Activated CD4-positive, alpha-beta T cell treated with anti-CD3 and anti-CD28 coated beads, Interleukin-2, amount 50 U/mL, for 1 hour (primary cell): ENCODE measurements at places on chromosomes 6 and 20.

- DNase-seq, result no peak
Observed at GRCh38 chr6:166697113-166697512, 70.1 kb upstream of the RPS6KA2 start.

DNA sequence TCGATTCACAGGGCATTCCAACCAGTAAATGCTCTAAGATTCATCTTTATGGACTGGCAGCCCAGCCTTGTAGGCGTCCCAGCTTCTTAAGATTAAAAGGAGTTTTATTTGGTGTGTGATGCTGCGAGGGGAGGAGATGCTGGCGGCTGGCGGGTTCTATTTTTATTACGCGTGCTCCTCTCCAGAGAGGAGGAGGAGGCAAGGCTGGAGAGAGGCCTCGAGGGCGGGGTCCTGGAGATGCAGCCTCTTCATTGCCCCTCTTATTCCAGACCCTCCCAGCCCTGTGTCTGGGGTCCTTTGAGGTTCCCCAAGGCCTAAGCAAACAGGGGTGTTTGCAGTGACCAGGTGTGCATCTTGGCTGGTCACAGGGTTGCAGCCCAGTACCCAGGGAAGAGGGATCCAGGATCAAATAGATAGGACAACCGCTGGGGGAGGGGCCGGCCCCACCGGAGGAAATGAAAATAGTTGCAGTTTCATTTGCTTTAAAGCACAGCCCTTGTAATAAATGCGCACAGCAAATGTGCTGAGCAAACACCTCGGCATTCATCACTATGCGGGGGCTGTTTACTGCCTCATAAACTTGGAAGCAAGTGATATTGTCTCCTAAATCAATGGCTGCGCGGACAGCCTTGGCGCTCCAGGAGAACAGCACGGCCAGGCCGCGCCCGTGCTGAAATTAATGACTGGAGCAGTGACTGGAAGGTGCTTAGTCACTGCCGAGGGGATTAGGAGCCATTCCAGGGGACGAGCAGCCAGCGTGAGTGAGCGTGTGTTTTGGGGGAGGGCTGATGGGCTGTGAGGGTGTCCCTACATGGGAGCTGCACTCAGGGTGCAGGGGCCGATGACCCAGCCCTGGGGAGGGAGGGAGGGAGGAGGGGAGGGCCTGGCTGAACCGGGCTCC, 83.0 kb downstream of the TMEM242 start:
- no peak for DNase-seq

- DNase-seq, result no peak
Observed at GRCh38 chr6:170510631-170511030, 42.5 kb downstream of the PSMB1 start.

DNA sequence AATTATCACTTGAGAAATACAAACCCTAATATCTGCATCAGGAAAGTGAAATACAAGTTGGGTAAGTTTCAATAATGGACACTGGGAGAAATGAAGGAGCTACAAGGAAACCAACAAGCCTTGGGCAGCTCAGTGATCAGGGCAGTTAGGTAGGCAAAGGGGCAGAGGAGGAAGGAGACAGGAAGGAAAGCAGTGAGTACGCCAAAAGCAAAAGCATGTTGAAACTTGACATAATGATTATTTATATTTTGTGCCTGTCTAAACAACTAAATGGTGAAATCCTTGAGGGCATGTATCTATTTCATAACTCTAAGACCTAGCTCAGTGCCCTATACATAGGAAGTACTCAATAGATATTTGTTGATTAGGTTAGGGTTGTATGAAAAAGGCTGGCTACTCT, 23.3 kb downstream of the PXT1 start:
- DNase-seq, result no peak

GRCh38 chr6:38907264-38907663, 141.3 kb upstream of the GLP1R start:
- DNase-seq, result no peak
